Activated T-cell treated with anti-CD3 and anti-CD28 coated beads for 4 hours (primary cell): ENCODE measurements at places on chromosomes 6 and 20.

DNA sequence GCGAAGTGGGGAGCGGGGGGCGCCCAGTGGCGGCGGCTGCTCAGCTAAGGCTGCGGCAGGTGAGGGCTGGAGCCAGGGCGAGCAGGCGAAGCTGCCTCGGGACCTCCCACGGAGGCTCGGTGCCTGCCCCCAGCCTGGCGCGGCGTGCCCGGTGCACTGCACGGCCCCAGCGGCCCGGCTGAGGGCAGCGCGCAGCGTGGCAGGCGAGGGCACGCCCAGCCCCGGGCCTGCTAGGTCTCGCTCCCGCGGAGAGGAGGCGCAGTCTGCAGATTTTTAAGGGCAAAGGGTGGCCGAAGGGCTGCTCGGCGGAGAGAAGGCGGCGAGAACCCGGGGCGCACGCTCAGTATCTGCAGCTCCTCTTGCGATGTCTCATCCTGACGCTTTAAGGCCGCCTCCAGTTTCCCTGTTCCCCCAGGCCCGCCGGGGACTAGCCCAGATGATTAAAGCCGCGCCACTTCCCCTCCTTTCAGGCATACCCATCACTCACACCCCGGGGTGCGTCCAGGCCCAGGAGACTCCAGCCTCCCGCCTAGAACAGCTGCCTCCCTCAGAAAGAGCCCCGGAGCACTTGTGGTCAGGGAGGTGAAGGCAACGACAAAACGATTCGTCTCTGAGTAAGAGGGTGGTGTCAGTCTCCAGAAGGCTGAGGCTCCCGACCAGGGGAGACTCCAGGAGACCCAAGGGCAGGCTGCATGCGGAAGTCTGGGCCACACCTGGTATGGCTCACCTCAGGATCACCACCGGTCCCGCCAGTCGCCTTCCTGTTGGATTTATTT is at the start of gene FERMT1:
TSS of gene FERMT1 (minus strand) at position 158 of the 776 bp plus-strand sequence. CDS start 3,476 bp downstream, outside the sequence.
- DNase-seq: no peak

DNA sequence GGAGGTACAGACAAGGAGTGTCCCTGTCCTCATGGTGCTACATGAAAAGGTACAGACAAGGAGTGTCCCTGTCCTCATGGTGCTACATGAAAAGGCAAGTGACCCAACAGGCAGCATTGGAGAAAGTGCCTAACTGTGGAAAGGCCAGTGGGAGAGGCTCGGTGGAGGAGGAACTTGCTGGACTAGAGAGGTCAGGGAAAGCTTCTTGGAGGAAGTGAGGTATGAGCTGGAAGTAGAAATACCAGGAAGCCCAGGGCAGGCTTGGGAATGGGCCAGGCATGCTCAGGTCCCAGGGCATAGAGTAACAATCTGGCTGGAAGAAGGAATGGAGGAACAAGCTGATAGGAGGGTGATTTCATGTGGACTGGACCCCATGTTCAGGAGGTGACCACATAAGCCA is 59.8 kb upstream of the FNDC1 start:
- DNase-seq: no peak

DNA sequence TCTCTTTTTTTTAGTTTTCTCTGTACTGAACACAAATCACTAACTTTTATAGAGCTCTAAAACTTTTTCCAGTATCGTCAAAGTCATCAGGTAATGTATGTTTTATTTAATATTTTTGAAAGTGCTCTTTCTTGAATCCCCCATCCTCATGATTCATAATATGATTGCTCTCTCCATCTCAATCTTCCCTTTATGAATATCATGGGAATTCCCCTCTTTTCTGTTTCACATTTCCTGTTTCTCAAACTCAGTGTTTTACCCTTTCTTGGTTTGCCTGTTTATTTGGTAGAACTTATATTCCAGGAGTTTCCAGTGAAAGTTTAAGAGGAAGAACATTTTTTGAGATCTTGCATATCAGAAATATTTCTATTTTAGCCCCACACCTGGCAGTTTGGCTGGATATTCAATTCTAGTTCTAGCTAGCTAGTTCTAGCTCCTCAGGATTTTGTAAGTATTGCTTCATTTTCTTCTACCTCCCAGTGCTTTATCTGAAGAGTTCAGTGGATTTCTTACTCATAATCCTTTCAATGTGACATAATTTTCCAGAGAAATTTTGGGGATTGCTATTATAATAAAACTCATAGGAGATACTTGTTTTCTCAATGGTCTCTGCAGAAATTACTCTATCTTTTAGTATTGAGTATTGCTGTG is 6.1 kb upstream of the C6orf58 start:
- no peak for DNase-seq

GRCh38 chr6:40498148-40498547 is 89.0 kb downstream of the LRFN2 start:
- DNase-seq: no peak

DNA sequence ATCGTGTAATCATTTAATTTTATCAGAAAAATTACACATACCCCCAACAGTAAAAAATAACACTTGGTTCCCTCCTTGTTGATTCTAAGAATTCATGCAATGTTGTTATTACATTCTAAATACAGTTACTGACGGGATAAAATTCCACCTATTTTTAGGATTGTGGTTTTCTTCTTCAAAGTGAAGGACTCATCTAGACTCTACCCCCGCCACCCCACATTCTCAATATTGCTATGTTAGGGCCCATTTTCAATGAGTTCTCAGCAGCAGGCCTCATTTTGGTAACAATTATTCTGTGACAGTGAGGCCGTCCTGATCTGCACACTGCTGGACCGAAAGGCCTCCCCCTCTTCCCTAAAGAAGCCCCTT is 43.5 kb downstream of the PREX1 start:
- DNase-seq: no peak

DNA sequence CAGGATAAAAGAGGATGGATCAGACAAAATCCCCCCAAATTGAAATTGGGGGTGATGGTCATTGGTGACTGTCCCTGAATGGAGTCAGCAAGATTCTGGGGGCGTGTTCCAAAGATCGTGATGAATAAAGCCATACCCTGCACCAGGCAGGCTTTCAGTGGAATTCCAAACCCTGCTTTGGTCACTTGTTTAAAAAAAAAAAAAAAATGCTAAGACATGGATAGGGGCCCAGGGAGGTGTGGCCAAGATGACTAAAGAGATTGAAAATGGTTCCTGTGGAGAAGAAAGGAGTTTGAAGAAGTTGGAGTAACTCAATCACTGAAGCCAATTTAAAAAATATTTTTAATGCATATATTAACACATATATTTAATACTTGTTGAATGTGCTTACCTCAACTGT is 161.4 kb upstream of the KCNG1 start:
- DNase-seq: no peak

DNA sequence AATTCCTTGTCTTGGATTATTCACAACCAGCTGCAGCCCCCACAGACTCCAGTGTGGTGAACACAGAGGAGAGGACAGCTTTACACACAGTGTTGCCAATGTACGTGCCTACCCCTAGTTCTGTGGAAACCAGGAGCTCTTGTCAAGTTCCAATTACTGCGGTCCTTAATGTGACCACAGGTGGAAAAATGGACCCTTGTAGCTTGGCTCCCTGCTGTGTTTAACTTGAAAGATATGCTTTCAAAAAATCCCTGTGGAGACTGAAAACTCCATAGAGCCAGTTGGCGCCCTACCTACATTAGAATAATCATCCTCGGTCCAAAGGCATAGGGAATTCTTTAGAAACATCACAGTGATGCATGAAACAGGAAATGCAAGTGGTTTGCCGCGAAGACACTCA is 118.3 kb upstream of the SLC22A23 start:
- DNase-seq: no peak

GRCh38 chr6:16432075-16433032 is 194.0 kb downstream of the GMPR start:
- no peak for DNase-seq

GRCh38 chr6:36563237-36563927 is 16.1 kb upstream of the STK38 start:
- no peak for DNase-seq

DNA sequence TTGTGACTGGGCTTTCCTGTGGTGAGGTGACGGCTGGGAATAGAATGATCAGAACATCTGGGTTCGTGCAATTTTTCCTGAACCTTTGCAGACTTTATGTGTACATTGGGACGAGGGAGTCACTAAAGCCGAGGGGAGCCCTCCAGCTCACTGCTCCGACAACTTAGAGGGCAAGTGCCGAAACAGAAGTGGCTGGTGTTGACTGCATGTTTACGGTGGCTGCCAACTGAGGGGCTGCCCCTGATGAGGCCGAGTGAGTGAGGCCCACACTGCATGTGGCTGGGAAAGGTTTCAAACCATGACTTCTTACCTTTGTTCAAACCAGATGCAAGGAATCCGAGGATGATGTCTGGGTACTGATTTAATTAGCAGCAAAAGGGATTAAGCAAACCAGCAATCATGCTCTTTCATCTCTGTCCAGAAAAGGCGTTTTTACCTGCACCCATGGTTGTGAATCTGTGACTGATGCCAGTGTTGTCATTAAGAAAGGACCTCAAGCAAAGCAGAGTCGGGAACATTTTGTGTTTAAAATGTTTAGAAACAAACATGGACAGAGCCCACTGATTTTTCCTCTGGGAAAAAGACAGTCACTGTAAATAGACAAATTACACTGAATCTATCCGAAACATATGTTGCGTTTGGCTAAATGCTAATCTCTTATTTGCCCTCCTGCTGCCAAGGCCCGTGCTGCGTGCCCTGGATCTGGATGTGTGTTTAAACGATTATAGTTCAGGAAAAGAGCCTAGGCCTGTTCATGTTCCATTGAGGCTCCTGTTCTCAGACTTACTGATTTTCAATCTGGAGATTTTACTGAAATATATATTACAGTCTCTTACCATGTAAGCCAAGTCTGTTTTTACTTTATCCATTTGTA is 105.1 kb downstream of the UST start:
- no peak for DNase-seq

DNA sequence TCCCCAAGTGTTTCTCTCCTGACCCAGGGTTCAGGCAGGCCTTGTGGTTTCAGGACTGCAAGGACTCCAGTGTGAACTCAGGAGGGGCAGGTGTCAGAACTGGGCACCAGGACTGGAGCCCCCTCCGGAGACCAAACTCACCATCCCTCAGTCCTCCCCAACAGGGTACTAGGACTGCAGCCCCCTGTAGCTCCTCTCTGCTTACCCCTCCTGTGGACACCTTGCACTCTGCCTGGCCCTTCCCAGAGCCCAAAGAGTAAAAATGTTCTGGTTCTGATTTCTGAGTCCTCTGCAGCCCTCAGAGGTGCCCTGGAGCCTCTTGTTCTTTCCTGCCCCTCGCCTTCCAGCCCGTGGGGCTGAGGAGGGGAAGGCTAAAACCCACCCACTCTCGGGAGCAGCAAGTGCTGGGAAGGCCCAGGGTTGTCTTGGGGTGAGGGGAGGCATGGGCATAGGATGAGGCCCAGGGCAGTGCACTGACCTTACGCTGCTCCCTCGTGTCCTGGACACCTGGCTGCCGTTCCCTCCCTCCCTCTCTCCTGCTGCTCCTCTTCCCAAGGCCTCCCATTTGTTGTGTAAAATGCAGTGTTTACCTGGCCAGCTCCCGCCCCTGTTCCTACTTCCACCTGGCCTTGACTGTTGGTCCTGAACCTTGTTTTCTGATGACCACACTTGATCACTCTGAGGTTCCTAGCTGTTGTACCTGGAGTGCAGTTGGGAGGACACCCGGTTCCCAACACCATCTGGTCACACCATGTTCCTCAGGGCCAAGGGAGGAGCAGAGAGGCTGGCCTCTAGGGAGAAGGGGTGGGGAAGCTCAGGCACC is 9.9 kb downstream of the CNPY3 start:
- no peak for DNase-seq

DNA sequence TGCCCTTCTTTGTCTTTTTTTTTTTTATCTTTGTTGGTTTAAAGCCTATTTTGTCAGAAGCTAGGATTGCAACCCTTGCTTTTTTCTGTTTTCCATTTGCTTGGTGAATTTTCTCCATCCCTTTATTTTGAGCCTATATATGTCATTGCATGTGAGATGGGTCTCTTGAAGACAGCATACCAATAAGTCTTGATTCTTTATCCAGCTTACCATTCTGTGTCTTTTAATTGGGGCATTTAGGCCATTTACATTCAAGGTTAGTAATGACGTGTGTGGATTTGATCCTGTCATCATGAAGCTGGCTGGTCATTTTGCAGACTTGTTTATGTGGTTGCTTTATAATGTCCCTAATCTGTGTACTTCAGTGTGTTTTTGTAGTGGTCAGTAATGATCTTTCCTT is 9.5 kb upstream of the TSPYL4 start:
- no peak for DNase-seq

DNA sequence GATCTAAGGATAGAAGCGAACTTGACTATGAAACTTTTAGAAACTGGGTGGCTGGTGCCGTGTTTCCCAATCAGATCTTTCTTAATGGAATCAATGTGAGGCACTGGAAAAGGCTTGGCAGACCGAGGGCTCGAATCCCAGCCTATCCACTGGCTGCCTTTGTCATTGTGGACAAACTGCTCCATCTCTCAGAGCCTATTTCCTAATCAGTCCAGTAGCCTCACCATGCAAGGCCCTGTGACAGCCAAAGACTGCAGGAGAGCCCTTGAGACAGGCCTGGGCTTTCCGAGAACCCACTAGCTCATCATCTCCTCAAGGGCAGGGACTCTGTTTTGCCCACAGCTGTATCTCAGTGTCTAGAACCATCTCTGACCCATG is 43.4 kb downstream of the SPDEF start:
- DNase-seq: no peak

DNA sequence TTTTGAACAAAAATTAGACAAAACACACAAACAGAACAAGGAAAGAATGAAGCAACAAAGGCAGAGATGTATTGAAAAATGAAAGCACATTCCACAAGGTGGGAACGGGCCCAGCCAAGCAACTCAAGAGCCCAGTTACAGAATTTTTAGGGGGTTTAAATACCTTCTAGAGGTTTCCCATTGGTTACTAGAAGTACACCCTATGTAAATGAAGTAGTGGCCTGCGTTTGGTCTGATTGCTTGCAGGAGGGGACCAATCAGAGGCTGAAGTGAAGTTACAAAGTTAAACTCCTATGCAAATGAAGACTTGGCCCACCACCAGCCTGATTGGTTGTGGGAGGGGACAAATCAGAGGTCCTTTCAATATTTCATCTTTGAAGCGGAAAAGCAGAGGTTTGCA is 593.7 kb upstream of the MMS22L start:
- DNase-seq: no peak

DNA sequence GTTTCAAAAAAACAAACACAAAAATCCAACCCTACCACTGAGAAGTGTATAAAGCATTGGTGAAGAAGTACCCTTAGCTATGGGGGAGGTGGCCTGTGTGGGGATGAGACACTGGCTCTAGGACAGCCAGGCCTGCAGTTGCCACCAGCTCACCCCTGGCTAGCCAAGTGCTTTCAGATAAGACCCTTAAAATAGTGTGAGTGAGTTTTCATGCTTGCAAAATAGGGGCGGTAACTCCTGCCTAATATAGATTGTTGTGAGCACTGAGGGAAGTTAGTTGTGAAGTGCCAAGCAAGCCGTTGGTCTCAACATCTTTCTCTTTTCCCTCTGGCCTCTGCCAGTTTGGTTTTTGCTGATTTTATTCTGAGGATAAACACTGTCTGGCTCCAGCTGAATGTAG is 11.3 kb downstream of the PPP1R3G start:
- no peak for DNase-seq

DNA sequence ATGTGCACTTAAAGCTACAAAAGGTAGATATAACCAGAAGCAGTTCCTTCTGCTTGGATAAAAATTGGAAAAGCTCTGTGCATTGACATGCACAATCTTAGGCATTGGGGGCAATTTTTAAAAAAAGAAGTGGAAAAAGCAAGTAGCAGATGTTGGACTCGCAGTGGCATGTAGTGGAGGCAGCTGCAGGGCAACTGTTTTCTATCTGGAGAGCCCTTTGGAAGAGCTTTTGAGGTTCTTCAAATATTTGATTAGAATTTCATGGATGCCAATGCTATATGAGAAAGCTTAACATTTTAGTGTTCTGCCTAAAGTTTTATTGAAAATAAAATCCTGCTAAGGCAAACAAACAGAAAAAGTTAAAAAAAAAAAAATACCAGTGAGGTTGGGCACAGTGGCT is 388.3 kb upstream of the RNF217 start:
- DNase-seq: no peak
